A549 treated with dexamethasone at 1 μM for 4 hours (cell line): ENCODE measurements at places on chromosomes 3 and 15. TPM values are rescaled to one million over a fixed set of nuclear protein-coding genes. Genes with fewer than 3 reads are reported as not detected.

SLC2A2 gene
- total RNA-seq = not detected in 5 replicates

CCR8 gene
- not detected in 5 replicates for total RNA-seq

ARGFX gene
- total RNA-seq = not detected in 5 replicates

CNTN4 gene
- total RNA-seq = not detected in 5 replicates

TAMM41 gene
- 26.5 to 28.3 TPM (median 27.9 TPM) in 5 replicates for total RNA-seq

C3orf20 gene
- total RNA-seq = 0.02 to 0.06 TPM in 2 of 5 replicates, not detected in the others

CLEC3B gene
- total RNA-seq = not detected in 5 replicates

HERC2 gene
- total RNA-seq = 35.2 to 52.4 TPM (median 50.7 TPM) in 5 replicates

GOLGA8T gene
- total RNA-seq = 1.1 to 1.9 TPM (median 1.6 TPM) in 5 replicates

CYFIP1 gene
- 60.7 to 94.3 TPM (median 89.1 TPM) in 5 replicates for total RNA-seq

ACTC1 gene
- 0.18 to 0.54 TPM (median 0.35 TPM) in 5 replicates for total RNA-seq

MORF4L1 gene
- 458 to 654 TPM (median 496 TPM) in 5 replicates for total RNA-seq

MAP1A gene
- total RNA-seq = 0.45 to 0.74 TPM (median 0.64 TPM) in 5 replicates

RLBP1 gene
- total RNA-seq = not detected in 5 replicates

GPR149 gene
- total RNA-seq = not detected in 5 replicates

SPINT1 gene
- 0.59 to 0.94 TPM (median 0.67 TPM) in 5 replicates for total RNA-seq

PTPN9 gene
- 39.6 to 53.9 TPM (median 50.2 TPM) in 5 replicates for total RNA-seq

TPRG1 gene
- 0.09 to 0.27 TPM (median 0.21 TPM) in 5 replicates for total RNA-seq

BLM gene
- total RNA-seq = 13.7 to 15.5 TPM (median 14.7 TPM) in 5 replicates
